ENCODE measurements at places on chromosomes 6 and 20.

- DNase-seq: no peak
Measured at GRCh38 chr20:62511300-62511914, 35.6 kb upstream of the GATA5 start.

DNA sequence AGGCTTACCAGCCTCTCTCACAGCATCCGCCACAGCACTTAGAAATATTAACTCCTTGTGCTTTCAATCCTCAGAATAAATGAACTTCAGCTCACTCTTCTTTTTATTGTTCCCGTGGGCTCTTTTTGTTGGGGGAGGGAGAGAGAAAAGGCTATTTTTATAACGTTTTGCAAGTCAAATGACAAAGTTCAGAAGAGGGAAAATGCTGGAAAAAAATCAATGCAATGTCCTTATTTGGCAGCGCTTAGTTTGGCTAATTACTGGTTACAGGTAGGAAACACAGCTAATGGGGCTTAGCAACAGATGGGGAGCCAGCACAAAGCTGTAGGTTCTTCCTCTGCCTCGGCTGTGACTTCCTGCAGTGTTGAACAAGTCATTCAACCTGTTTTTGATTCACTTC, 1067.0 kb upstream of the MAP3K7 start:
- DNase-seq: no peak

DNA sequence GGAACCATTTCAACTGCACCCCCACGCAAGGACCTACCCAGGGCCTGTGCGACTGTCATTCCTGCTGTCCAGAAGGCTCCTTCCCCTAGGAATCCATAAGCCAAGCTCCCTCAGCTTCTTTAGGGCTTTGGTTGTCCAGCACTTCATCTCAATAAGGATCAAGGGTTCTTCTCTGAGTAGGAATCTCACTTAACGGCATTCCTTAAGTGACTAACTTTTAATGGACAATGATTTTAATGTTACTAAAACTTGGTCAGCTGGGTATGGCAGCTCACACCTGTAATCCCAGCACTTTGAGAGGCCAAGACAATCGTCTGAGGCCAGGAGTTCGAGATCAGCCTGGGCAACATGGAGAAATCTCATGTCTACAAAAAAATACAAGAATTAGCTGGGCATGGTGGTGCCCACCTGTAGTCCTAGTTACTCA, 13.4 kb downstream of the UBE2V1 start:
- DNase-seq: no peak

DNA sequence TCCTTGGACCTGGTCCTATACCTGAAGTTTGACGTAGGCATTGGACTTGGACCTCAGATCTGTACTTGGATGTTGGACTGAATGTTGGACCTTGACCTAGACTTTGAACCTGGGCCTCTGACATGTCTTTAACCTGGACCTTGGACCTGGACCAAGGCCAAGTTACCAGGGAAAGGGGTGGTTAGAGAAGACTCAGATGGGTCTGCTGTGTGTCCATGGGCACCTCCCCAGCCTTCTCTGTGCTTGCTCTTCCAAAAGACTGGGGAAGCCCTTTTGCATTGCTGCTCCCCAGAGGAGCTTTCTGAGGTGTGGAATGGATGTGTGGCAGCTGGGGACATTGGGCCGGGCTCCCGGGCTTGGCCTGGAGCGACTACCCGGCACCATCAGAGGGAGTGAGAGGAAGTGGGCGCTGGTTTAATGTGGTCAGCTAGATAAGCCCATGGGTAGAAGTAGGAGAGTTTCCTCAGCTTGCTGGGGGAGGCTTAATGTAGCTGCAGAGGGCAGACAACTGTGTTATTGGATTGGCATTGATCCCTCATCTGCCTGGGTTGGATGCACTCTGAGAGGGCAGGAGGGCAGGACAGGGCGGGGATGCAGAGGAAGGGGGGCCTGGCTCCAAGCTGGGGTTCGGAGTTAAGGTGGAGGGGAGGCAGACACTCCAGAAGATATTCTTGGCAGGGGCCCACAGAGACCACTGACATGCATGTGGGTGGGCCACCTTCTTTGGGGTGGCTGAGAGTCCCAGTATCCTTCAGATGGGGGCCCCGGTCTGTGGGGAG, 4.2 kb downstream of the SCRT2 start:
- DNase-seq: no peak

DNA sequence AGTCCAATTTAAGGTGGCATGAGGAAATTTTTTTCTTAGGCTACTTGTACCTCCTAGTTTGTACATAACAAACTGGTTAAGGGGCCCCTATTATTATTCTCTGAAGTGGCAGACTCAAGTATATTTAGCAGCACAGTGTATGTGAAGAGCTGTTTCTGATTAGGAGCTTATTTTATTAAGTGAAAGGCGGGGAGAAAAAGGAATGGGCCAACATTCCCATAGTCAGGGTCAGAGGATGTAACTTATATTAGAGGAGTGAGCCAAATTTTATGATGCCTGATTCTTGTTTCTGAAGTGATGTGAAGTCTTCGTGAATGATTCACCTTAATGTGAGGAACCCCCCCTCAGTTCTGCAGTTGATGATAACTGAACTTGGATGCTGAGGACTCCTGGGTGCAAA, 2.8 kb downstream of the HECA start:
- DNase-seq: no peak

- no peak for DNase-seq
Measured at GRCh38 chr20:24134284-24134683, 145.7 kb upstream of the GGTLC1 start.

DNA sequence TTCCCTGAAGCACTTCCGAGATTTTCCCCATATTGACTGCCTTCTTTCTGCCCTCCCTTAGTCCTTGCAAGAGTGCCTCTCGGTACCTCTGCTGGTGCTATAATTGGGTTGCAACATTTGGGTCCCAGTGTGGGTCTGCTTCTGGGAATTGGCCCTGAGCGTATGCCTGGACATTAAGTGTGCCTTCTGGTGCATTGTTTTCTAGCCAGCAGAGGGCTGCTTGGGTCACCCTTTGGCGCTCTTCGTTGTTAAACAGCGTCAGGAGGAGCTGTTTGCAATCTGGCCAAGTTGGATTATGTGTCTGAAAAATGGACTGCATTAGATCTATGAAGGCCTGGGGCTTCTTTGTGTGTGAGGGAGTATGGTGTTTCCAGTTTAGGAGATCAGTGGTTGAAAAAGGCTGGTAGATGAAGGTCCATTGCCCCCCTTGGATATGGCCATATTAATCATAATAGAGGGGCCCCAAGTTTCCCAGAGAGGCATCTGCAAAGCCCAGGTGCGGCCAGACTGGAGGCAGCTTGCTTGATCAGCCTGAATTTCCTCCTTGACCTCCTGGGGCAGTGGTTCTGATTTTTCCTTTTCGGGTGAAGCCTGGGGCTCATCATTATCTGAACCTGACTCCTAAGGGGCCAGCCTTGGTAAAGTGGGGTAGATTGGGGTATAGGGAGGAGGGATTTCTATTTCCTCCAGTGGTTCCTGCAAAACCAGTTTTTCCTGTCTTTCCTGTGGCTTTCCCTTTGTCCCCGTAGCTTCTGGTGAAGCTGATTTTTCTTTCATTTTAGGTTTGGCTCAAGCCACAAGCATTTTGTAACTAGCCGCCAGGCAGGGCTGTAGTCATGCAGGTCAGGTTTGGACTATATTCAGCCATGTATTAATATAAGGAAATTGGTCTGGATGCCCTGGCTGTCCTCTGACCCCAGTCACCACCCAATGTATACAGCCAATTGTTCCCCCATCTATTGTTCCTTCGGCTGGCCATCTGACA, 85.4 kb upstream of the GPR6 start:
- DNase-seq: no peak

DNA sequence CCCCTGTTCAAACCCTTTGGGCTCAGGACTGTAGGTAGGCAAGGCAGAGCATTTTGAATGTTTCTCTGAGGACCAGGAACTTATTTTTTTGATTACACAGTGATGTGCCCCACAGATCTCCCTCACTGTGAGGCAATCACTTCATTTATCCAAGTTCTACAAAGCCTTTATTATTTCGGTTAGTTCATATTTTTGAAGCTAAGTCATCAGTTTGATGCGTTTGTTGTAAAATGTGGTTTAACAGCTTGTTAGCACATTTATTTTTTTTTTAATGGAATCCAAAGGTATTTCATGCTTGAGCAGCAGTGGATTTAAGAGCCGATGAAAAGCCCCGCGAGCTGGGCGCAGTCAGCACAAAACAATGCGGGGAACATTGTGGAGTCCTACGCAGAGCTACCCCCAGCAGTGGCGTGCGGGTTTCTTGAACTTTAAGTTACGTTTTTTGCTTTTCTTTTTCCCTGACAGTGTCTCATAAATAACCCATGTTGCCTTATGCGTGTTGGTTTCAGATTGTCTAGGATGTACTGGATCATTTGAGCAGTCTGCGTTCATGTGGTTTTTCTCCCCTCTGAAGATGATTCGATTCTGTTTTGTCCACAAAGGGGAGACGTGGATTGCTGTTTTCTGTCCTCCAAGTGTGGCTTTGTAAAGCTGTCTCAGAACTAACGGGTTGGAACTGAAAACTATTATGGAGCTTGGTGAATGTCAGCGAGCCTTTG, 233.6 kb upstream of the BMP2 start:
- no peak for DNase-seq
